ENCODE measurements at places on chromosomes 7 and 10.
A peak's percentile ranks its signal among the peaks of the same experiment; 100 is the strongest.

DNA sequence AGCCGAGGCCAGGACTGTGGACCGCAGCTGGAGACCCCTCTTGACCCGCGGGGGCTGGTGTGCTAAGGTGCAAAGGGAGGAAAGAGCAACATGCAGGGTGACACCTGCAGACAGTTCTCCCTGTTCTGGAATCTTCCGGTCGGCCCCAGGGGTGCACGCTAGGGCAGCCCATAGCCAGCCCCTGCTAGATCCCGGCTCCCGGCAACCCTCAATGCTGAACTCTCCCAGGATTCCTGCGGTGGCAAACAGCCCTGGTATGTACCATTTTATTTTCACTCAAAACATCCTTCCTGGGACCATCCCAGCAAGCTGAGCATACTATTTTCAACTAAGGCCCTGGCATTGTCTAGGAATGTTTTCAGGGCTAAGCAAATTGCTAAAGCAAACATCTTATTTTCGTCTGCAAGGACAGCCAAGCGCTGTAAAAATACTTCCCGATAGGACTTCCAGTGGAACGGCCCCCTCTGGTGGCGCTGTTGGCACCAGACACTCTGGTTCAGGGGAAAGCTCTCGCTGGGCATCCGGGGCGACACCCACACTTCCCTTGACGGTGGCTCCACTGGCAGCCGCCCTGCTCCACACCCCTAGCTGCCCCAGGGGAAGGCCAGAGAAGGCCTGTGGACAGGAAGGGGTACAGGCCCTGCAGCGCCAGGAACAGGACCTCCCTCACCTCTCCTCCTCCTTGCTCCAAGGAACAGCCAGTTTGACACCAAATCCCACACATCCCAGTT, 99.4 kb downstream of the CTBP2 start:
- peak; percentile 84 for DNase-seq

- DNase-seq, result peak; percentile 59
Observed at GRCh38 chr10:50874723-50875122, 10.7 kb downstream of the A1CF start.

DNA sequence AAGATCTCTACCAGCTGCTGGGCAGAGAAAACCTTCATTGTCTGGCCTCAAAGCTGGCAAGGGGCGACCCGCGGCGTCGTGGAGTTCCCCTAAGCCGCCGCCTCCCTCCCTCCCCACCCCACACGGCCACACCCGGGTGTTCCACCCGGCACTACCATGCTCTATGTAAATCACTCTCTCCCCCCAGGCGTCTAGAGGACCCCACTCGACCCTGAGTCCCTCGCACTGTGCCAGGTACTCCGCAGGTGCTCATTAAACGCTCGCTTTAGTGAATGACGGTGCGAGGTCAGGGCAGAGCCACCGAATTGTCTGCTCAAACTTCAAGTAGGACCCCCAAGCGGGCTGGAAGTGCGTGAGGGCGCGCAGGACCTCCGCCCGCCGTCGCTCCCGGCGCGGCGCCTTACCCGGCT, 628 bp downstream of the PARP12 start:
- no peak for DNase-seq

GRCh38 chr10:83881661-83882060, 257.6 kb upstream of the GHITM start:
- no peak for DNase-seq

GRCh38 chr7:143978585-143978984, 21.5 kb upstream of the OR6B1 start:
- no peak for DNase-seq

- peak; percentile 19 for DNase-seq
Observed at GRCh38 chr7:48904975-48905374, 19.4 kb upstream of the CDC14C start.

GRCh38 chr10:43452356-43452914, 15.5 kb downstream of the ZNF487 start:
- DNase-seq, result no peak

- no peak for DNase-seq
Observed at GRCh38 chr7:40946549-40946948, 756.3 kb downstream of the INHBA start.

DNA sequence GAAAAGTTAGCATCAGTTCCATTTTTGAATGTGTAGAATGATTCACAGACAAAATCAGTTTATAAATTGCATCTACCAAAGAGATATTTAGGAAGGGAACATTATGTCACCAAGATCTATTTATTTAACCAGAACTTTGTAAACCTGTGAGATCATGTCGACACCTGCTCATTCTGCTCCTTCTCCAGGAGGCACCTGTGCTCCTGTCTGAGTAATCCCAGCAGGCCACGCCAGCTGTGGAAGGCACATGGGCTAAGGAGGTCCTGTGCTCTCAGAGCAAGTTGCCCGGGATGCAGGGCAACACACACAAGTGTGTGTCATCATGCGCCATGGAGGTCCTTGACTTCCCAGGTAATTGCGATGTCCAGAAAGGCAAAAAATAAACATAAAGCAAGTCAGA, 45.5 kb upstream of the ADARB2 start:
- no peak for DNase-seq

DNA sequence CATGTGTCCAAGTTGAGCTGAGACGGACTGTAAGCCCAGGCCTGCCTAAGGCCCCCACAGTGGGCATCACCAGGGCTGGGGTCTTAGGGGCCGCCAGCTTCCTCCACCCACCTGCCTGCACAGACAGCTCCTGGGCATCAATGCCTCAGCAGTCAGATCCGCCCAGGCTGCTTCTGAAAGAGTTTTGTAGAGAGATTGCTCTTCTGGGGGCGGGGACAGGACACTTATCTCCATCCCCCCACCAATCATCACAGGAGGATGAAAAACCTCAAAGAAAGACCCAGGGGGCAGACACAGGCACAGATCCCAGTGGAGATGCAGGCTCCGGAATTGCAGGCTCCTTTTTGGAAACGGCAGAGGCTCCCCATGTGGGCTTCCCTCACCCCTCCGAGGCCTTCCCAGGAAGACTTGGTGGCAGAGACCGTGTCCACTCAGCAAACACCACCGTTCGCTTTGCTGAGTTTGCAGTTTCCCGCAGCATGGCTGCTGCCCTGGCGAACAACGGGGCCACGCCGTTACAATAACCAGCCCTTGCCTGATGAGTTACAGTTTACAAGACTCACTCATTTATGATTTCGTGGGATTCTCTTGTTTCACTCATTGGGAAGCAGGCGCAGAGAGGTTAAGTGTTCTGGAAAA, 96.4 kb downstream of the MKI67 start:
- DNase-seq, result no peak

DNA sequence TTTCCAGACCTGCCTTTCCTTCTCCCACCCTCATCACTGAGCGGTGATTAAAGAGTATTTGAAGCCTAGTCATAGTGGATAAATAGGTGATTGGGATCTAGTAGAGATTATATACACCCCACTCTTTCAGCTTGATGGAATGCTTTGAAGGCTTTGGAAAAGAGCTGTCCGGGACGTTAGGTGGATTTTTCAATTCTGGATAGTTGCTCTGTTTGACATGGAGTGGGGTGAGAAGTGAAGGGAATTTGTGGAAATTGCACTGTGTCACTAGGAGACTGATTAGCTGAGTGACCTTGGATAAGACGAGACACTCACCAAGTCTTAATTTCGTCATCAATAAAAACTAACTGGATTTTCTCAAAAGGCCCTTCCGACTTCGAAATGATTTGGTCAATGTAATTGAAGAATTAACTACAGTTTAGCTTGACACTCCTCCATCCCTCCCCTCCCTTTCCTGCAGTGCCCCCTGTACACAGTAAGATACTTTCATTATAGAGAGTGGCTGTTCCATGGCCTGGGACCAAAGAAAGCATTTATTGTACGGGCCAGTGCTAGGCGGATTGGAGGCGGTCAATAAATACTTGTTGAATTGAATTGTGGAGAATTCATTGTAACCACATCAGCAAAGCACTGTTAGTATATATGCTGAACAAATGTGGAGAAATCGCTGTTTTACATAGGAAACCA, 962 bp downstream of the ZKSCAN1 start:
- peak; percentile 53 for DNase-seq

- DNase-seq, result no peak
Observed at GRCh38 chr10:21824409-21824808, 179.1 kb downstream of the DNAJC1 start.

- DNase-seq, result no peak
Observed at GRCh38 chr7:153930696-153931095, 121.5 kb upstream of the DPP6 start.

- DNase-seq, result no peak
Observed at GRCh38 chr10:25261558-25261957, 86.8 kb downstream of the GPR158 start.

DNA sequence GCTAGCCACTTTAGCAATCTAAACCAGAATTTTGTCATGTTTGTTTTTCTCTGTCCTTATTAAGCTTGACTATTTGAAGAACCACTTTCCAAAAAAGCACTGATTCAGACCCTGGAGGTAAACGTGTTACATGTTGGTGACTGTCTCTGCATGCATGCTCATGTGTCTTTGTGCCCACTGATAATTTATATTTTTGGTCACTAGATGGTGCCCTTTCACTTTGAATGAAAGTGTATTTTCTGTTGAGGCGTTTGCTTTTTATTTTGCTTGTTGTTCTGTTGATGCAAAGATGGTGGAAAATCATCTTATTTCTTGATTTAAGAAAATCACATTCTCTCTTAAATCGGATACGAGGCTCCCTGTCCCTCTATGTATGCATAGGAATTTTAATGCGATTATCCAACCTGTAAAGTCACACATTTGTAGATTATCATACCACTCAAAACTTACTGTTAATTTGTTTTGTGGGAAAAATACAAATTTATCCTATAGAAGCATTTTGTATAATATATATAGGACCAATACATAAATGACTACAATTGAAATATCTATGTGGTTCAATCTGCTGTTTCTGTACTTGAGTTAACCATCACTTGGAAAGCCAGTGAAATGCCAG, 269.3 kb downstream of the BICC1 start:
- no peak for DNase-seq

DNA sequence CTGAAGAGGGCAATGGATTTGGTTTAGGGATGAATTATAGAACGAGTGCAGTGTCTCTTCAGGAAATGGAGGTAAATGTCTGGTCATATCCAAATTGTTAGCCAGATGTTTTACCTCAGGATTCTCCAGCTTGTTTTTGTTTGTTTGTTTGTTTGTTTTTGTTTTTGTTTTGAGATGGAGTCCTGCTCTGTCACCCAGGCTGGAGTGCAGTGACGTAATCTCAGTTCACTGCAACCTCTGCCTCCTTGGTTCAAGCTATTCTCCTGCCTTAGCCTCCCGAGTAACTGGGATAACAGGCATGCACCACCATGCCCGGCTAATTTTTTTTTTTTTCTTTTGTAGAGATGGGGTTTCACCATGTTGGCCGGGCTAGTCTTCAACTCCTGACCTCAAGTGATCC, 6.9 kb downstream of the C10orf120 start:
- no peak for DNase-seq

GRCh38 chr10:124692100-124692446, 52.1 kb downstream of the FAM53B start:
- no peak for DNase-seq

DNA sequence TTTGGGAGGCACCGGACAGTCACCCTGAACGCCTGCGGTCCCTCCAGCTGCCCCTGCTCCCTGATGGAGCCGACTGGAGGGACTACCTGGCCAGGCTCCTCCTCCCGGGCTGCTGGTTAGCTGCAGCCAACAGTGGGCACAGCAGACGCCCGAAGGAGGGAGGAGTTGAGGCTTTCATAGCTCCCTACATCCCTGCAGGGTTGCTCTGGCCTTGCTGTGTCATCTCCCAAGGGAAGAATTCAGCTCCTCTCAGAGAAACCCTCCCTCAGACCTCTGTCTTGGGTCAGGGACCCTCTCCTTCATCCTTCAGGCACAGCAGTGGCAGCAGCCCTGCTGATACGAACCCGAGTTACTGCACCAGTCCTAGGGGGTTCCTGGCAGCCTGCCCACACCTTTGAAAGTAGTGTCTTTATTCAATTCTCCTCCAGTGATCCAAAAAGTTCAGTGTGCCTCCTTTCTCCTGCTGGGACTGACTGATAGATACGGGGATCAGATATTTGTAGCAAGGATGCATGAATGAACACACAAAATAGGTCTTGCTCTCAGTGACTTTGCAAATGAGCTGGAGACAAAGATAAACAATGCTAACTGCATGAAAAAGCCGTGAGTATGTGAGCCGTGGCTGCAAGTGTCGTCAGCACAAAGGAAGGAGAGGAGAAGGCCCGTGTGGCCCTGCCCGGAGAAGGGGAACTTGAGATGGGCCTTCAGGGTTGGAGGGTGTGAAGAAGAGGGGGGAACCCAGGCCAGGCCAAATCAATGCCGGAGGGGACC, 136.6 kb downstream of the PRKAG2 start:
- no peak for DNase-seq

DNA sequence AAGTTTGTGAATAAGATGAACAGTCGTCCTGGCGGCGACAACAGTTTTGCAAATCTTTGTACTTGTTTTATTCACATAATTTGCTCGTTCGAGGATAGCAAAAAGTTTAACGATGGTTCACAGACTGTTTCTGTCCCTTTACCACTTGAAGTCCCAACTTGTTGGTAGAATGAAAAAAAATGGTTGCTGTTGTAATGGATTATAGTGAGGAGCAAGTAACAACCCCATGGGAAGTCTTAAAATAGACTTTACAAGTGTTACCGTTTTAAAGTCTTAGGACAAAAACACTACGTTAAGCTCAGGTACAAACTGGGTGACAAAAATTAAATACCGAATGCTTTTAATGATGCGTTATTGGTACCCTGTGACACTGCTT, 589 bp downstream of the LSM8 start:
- no peak for DNase-seq

GRCh38 chr7:14846405-14846804, 56.1 kb downstream of the DGKB start:
- no peak for DNase-seq

DNA sequence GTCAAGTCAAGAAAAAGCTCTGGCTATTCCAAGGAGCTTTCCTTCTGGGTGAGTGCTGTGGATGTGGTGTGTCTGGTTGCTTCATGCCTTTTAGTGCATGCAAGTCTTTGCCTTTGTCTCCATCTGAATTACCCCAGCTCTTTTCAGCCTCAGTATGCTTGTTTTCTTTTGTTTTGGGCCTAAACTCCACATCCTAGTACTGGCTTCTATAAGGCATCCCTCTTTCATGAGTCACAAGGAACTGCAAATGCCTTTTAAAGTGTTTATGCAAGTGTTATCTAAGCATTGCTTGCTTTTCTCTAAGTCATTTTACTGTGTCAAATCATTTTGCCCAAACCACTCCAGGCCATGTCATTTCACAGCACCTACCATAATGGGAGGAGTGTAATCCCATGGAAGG, 132.1 kb downstream of the PLCE1 start:
- no peak for DNase-seq

DNA sequence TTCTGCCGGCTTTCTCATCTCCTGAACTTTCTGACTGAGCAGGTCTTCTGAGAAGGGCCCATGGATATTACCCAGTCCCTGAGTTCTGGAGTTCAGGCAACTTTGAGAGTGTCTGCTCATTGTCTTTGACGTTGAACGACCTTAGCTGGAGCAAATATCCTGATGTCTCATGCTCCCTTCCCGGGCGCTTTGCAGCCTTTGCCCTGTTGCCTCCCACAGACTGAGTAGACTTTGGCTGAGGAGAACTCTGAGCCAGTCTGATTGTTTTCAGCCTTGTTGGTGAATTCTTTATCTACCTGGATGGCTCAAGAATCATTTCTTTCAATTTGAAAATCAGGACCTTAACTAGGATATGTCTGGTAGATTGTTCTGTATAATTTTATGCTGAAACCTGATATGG, 353.7 kb downstream of the GLRX3 start:
- DNase-seq, result no peak

All from mucosa of gallbladder (tissue), 1 donor.